ENCODE measurements at places on chromosomes 16 and 17.

- DNase-seq, result no peak
These were observed 41.8 kb downstream of the CFAP20 start for GRCh38 chr16:58087209-58087913.

DNA sequence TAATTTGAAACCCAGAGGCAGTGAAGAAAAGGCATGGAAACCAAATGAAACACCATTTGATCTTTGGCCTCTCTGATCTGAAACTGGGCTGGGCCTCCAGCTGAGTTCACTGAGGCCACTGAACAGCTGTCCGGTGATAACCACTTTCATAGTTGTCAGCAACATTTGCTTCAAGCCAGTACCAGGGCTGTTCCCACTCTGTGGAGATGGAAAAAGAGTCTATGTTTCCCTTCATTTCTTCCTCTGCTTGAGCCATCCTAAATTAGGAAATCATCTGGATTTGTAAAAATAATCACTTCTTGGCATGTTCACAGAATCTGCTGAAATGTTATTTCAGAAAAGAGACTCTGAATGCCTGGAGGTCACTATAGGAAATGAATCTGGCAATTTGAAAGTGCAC is 119.3 kb downstream of the STX8 start:
- DNase-seq, result no peak

DNA sequence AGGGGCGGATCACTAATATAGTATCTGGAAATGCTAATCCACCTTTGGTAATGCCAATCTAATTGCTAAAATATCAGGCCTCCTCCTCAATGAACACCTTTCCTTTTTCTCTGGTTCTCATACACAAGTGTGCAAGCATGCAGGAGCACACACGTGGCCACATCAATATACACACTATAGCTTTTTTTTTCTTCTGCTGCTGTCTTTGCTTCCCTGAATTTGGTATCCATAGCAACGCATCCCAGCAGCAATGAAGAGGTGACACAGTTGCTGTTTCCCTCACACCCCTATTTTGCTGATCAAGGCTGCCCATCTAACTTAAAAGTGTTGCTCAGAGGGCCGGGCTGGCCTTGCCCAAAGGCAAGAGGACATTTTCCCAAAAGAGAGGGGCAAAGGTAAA is 15.4 kb downstream of the NOG start:
- DNase-seq, result no peak

DNA sequence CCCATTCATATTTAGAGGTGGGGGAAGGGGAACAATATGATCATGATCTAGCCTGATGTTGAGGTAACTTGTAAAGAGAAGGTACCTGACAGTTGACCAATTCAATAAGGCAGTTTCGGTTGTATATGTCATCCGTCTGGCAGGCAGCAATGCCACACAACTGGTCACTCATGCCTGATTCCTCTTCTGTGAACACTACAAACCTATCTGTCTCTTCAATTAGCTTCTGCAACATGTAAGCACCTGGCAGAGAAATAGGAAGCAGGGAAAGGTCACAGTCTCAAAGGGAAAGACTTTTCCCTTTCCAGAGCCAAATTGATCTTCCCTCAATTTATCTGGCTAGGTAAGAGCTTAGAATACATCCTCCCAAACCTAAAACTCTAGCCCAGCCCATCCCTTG is 10.2 kb upstream of the RSKR start:
- DNase-seq, result no peak

GRCh38 chr16:85569615-85570212 is 43.4 kb upstream of the GSE1 start:
- DNase-seq, result peak; percentile 37

- DNase-seq, result no peak
These were observed 27.5 kb downstream of the GTF3C1 start for GRCh38 chr16:27522173-27522707.

GRCh38 chr17:43171586-43172487 is 823 bp downstream of the NBR1 start:
- no peak for DNase-seq

All from pancreas (tissue), 10 donors.